NCI-H526 (cell line): ENCODE measurements at places on chromosomes 12 and 14.

DNA sequence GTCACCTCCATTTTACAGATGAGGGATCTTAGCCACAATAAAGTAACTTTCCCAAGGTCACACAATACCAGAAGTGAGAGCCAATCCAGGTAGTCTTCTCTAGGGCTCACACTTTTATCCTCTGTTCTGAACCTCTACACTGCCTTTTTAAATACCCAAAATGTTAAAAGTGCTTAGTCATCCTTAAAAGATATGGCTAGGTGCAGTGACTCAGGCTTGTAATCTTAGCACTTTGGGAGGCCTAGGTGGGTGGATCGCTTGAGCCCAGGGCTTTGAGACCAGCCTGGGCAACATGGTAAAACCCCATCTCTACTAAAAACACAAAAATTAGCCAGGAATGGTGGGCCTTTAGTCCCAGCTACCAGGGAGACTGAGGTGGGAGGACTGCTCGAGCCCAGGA is 104.1 kb upstream of the PPP4R3A start:
- DNase-seq: no peak

DNA sequence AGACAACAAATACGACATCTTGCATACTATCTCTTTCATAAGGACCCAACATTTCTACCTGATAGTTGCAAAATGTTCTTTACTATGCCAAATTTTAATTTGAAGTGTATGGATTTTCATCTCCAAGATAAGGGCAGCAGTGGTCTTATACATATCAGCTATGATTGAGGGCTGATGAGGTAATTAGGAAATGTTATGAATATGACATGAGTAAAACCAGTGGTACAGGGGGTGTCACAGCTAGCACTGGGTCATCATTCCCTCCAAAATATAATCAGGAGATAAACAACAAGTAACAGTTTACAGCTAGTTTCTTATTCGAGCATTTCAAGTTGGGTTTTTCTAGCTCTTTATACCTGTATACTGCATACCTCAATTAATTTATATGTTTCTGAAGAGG is 35.0 kb downstream of the ATP2B1 start:
- no peak for DNase-seq

DNA sequence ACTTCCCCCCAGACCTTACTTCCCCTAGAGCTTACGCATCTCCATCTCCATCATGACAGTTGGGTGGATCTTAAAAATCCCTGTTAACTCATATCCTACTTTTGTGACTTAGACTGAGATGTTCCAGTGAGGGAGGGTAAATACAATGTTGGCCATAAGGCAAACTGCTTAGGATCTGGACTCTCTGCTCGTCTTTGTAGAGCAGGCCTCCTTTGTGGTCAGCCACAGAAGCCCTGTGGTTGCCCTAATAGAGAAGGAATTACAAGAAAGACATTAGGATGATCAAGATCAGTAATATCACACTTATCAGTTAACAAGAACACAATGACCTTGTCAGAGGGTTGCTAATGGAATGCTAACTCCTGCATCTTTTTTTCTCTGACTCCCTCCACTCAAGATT is 52.0 kb downstream of the TMEM132C start:
- DNase-seq: no peak

GRCh38 chr12:91103101-91103500 is 8.2 kb downstream of the LUM start:
- DNase-seq: peak; percentile 32

- DNase-seq: no peak
Observed at GRCh38 chr14:26863736-26864135, 265.9 kb upstream of the NOVA1 start.

GRCh38 chr12:57196439-57196838 is 20.2 kb upstream of the NXPH4 start:
- peak; percentile 97 for DNase-seq

GRCh38 chr14:92759300-92759678 is 10.9 kb upstream of the LGMN start:
- DNase-seq: peak; percentile 84

- no peak for DNase-seq
Observed at GRCh38 chr12:89568484-89568883, 42.6 kb upstream of the POC1B start.

GRCh38 chr12:579420-580110 is 83.7 kb downstream of the NINJ2 start:
- no peak for DNase-seq

- no peak for DNase-seq
Observed at GRCh38 chr14:90253826-90254225, 2.5 kb upstream of the PSMC1 start.

GRCh38 chr14:56221382-56222128 is 103.3 kb downstream of the PELI2 start:
- no peak for DNase-seq

GRCh38 chr12:31803306-31804184 is 74.7 kb upstream of the AMN1 start:
- no peak for DNase-seq

DNA sequence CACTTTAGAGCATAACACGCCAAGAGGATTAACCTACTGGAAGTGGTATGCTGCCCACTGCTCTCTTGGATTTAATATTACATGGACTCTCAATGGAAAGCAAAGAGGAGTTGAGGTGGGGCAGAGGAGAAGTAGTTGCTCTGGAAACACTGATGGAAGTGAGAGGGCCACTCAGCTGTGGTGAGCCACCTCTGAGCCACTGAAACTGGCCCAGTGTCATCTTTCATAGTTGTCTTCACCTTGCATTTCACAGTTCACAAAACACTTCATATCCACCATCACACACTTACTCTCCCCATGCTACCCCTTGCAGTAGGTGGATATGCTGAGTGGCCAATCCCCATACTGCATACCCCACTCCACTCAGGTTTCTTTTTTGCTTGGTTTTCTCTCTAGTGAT is 12.2 kb upstream of the PCED1B start:
- no peak for DNase-seq

DNA sequence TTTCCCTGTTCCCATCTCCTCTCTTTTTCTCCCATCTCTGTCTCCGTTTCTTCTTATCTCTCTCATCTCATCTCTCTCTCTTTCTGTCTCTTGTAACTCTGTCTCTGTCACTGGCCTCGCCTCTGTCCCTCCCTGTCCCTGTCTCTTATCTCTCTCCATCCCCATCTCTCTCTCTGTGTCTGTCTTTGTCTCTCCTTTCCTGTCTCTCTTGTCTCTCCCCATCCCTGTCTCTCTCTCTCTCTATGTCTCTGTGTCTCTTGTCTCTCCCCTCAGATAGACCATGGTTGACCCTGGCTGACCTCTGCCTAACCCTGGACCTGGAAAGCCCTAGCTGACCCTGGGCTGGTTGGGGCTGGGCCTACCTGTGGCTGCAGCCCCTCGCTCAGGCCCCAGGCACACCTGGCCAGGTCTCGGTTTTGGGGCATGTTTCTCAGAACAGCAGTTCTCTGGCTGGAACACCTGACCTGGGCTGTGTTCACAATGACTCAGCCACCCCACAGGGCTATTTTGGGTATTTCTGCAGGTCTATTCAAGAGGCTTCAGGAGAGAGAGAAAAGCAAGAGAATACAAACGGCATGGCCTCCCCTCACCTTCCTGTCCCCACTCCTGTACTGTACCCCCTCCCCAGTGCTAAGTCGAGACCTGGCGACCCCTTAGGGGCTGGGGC is 174.4 kb downstream of the TMEM121 start:
- no peak for DNase-seq
